ENCODE measurements at places on chromosomes 1 and 21.

DNA sequence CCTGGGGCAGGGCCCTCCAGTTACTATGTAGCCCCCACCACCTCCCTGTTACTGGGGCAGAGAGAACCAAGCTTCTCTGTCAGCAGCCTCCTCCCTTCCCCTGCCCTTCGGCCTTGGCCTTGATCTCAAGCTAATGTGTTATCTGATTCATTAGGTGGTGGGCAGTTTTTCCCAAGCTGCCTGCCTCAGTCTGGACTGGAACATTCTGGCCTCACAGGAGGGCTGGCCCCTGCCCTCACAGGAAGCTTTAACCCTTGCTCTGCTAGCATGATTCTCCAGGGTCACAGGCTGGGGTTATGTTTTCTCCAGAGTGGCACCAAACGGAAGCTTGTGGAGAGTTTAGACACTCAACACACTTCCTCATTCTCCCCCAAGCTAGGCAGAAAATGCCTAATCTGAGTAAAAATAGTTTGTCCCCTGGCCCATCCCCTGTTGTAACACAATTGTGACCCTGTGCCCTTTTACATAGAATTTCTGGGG, 37.2 kb upstream of the SLC6A9 start:
- no peak for DNase-seq

DNA sequence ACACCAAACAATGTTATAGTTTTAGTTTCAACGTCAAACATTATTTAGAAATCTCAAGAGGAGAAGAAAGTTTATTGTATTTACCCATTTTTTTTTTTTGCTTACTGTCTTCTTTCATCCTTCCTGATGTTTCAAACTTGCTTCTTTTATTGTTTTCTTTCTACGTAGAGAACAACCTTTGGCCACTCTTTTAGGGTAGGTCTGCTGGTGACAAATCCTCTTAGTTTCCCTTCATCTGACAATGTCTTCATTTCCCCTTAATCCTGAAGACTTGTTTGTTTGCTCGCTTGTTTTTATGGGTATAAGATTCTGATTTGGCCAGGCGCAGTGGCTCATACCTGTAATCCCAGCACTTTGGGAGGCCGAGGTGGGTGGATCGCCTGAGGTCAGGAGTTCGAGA, 89.1 kb downstream of the RHOU start:
- no peak for DNase-seq

DNA sequence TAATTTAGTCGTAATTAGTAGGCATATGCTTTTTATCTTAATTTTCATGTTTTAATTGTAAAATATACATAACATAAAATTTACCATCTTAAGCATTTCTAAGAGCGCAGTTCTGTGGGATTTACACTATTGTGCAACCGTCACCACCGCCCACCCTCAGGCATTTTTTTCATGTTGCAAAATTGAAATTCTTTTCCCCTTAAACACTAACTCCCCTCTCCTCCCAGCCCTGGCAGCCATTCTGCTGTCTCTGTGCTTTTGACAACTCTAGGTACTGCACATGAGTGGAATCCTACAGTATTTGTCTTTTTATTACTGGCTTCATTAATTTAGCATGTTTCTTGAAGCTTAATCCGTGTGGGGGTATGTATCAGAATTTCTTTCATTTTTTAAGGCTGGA, 7.8 kb downstream of the PIK3CD start:
- DNase-seq, result peak; percentile 74

GRCh38 chr1:193310564-193310963, 124.2 kb upstream of the B3GALT2 start:
- no peak for DNase-seq

GRCh38 chr1:23515905-23516304, 15.1 kb downstream of the E2F2 start:
- no peak for DNase-seq

GRCh38 chr1:23984417-23985186, 4.5 kb upstream of the SRSF10 start:
- DNase-seq, result peak; percentile 71

GRCh38 chr1:179879797-179880196, 2.2 kb upstream of the TOR1AIP2 start:
- no peak for DNase-seq

- no peak for DNase-seq
These were observed 144.1 kb upstream of the C8B start for GRCh38 chr1:57109883-57110282.

DNA sequence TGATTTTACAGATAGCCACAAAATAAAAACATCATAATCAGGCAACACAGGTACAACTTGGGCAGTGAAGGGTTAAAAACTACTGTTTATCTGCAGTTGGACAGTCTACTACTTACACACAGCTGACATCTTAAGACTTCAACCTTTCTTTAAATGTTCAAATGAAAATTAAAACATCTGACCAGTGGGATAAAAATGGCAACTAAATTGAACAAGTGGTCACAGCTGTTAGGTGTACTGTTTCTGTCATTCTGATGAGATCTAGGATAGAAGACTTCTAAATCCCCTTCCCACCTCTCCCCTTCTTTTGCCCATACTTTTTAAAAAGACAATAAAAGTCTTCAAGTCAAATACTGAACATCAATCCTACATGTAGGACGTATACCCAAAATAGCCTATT, 56.2 kb downstream of the ENAH start:
- DNase-seq, result no peak

DNA sequence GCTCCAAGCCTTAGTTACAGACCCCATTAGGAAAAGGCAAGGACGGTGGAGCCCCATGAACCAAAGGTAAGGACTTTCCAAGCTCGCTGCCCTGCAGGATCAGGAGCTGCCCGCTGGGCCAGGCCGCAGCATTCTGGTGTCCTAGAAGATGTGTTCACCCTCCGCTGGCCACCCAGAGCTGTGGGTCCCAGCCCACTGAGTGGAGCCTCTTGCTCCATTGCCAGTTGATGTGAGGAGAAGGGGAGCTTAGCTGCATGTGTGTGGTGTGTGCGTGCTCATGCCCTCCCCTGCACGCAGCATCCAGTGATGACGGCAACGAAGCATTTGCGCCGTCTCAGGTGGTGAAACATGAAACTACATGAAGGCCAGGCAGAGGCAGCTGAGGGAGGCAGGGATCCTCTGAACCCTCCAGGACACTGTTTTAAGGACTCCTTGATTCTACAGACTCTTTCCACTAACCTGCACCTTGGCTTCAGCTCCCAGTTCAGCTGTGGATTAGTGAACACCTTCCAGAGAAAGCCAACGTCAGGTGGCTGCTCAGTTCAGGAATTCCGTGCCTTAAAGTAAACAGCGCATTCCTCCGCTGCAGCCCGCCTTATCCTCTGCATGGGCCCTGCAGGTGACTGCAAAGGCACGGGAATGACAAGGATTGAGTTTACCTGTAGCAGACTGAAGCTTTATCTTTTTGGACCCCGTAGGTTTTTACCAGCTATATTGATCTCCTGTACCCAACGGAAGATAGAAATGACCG, 48.7 kb downstream of the SMYD2 start:
- DNase-seq, result no peak

DNA sequence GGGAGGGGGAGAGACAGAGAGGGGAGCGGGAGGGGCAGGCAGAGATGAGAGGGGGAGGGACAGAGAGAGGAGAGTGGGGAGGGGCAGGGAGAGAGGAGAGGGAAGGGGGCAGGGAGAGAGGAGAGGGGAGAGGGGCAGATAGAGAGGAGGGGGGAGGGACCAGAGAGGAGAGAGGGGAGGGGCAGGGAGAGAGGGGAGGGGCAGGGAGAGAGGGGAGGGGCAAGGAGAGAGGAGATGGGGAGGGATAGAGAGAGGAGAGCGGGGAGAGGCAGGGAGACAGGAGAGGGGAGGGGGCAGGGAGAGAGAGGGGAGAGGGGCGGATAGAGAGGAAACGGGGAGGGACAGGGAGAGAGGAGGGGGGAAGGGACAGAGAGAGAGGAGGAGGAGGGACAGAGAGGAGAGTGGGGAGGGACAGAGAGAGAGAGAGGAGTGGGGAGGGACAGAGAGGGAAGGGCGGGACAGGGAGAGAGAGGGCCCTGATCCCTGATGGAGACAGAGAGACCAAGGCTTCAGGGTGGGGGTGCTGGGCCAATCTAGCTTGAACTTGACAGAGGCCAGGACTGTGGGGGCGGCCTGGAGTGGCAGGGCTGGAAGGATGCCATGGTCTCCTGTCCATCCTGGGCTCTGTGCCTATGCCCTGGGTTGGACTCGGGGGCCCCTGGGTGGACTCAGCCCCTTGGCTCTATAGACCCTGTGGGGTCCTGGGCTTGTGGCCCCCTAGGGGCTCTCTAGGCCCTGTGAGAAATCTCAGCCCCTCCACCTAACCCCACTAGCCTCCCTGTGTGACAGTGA, 43.6 kb downstream of the DMRTB1 start:
- DNase-seq, result no peak

- no peak for DNase-seq
These were observed 145.5 kb upstream of the PLD5 start for GRCh38 chr1:242670019-242670418.

DNA sequence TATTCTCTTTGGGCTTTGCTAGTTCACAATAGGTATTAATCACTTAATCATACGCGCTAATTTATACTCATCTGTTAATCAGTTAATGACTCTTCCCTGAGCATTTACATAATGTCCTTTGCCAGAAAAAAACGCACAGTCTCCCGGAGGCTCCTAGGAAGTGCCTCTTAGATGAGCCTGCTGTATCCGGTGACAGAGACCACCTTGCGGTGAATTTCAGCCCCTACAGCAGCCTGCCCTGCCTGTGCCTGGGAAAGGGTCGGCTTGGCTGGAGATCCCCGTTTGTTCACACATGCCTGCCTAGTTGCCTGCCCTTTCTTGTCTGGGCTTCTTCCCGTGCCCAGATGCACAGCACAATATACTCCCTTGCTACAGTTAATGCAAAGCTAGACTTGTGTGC, 152.9 kb downstream of the ZBTB18 start:
- no peak for DNase-seq

Data from fibroblast of skin of left quadriceps (primary cell).